Tibial nerve (tissue), 4 donors: ENCODE measurements at places on chromosomes 11 and 22. TPM values are rescaled to one million over a fixed set of nuclear protein-coding genes. Genes with fewer than 3 reads are reported as not detected.

Gene MB
- total RNA-seq = not detected

Gene SLC22A9
- total RNA-seq = not detected

Gene OR5B21
- not detected for total RNA-seq

Gene MS4A3
- not detected for total RNA-seq

Gene MS4A7
- total RNA-seq = 77.1 TPM

Gene KCNQ1OT1
- 6.3 TPM for total RNA-seq

Gene FXYD2
- 1.3 TPM for total RNA-seq

Gene CHRM1
- not detected for total RNA-seq

Gene ACRV1
- not detected for total RNA-seq

Gene VWCE
- total RNA-seq = 6.3 TPM

Gene FOLR3
- not detected for total RNA-seq

Gene NRXN2
- 1.7 TPM for total RNA-seq

Gene SERPINH1
- 151 TPM for total RNA-seq

Gene OR51G2
- not detected for total RNA-seq

Gene KCNK4
- total RNA-seq = 1.2 TPM

Gene DUSP8
- total RNA-seq = 3.9 TPM

Gene NOX4
- 129 TPM for total RNA-seq

Gene KDM4E
- total RNA-seq = not detected

Gene SC5D
- 23.1 TPM for total RNA-seq

Gene OR10D3
- total RNA-seq = not detected

Gene OR51A2
- total RNA-seq = not detected

Gene A4GALT
- total RNA-seq = 146 TPM

Gene MOGAT2
- not detected for total RNA-seq

Gene RASSF10
- not detected for total RNA-seq

Gene SBF1
- total RNA-seq = 48.5 TPM

Gene KCNJ1
- total RNA-seq = not detected

Gene CEP164
- total RNA-seq = 26.0 TPM

Gene SLC17A6
- not detected for total RNA-seq

Gene H19
- 382 TPM for total RNA-seq

Gene PEX26
- 15.3 TPM for total RNA-seq

Gene SMTNL1
- not detected for total RNA-seq

Gene MAPK8IP2
- total RNA-seq = 3.0 TPM

Gene OR5P2
- total RNA-seq = not detected

Gene GRM5
- total RNA-seq = under 0.01 TPM

Gene MS4A4E
- total RNA-seq = 15.9 TPM

Gene PTPRCAP
- 11.1 TPM for total RNA-seq

Gene DGCR2
- 59.8 TPM for total RNA-seq

Gene CCDC116
- 0.42 TPM for total RNA-seq

Gene TMEM121B
- 1.2 TPM for total RNA-seq

Gene RRAS2
- 43.2 TPM for total RNA-seq

Gene PYGM
- 2.1 TPM for total RNA-seq

Gene OR51T1
- total RNA-seq = not detected

Gene BEST1
- total RNA-seq = 33.2 TPM

Gene P2RX3
- total RNA-seq = 0.22 TPM

Gene HEPACAM
- total RNA-seq = 8.7 TPM

Gene MPZL2
- total RNA-seq = 15.1 TPM

Gene P2RY2
- total RNA-seq = 4.5 TPM

Gene SLC22A6
- not detected for total RNA-seq
